ENCODE measurements at places on chromosomes 5 and 9. TPM values are rescaled to one million over a fixed set of nuclear protein-coding genes. Genes with fewer than 3 reads are reported as not detected.

The CDC25C gene
- 3.0 TPM for total RNA-seq

The CER1 gene
- total RNA-seq = not detected

The TSSK1B gene
- 0.28 TPM for total RNA-seq

The PDE6A gene
- total RNA-seq = 0.06 TPM

The CARD9 gene
- total RNA-seq = 15.2 TPM

The PCDHGB3 gene
- total RNA-seq = 7.9 TPM

The SUSD3 gene
- total RNA-seq = 3.8 TPM

The FCN2 gene
- total RNA-seq = not detected

The SPATA31D4 gene
- not detected for total RNA-seq

The TAF11L5 gene
- total RNA-seq = not detected

The CBY3 gene
- total RNA-seq = not detected

The ISL1 gene
- total RNA-seq = 0.51 TPM

The LPAR1 gene
- 47.6 TPM for total RNA-seq

The TLR4 gene
- total RNA-seq = 19.0 TPM

The XRCC4 gene
- total RNA-seq = 6.8 TPM

The IL9 gene
- not detected for total RNA-seq

The HK3 gene
- total RNA-seq = 111 TPM

The C5 gene
- total RNA-seq = 53.2 TPM

The ANKRD18B gene
- total RNA-seq = 2.2 TPM

The DNM1 gene
- total RNA-seq = 8.2 TPM

The DCAF12 gene
- 34.3 TPM for total RNA-seq

The C5orf58 gene
- total RNA-seq = not detected

The SLC6A3 gene
- 0.95 TPM for total RNA-seq

The RGS7BP gene
- total RNA-seq = 2.6 TPM

The MYMK gene
- total RNA-seq = not detected

The SYK gene
- total RNA-seq = 71.6 TPM

The OLFM1 gene
- total RNA-seq = 24.8 TPM

The ARL10 gene
- total RNA-seq = 6.1 TPM

The BTNL3 gene
- not detected for total RNA-seq

The ACSL6 gene
- total RNA-seq = 0.43 TPM

The KIF12 gene
- 4.8 TPM for total RNA-seq

The OBP2B gene
- total RNA-seq = not detected

The SPINK7 gene
- not detected for total RNA-seq

The UBE2D2 gene
- 92.8 TPM for total RNA-seq

The MEGF10 gene
- 0.82 TPM for total RNA-seq

The DOK3 gene
- 15.6 TPM for total RNA-seq

The GPX8 gene
- 18.8 TPM for total RNA-seq

The AGXT2 gene
- not detected for total RNA-seq

The GDA gene
- total RNA-seq = 0.65 TPM

The NMUR2 gene
- 0.28 TPM for total RNA-seq

The TMEM232 gene
- 28.3 TPM for total RNA-seq

The SOHLH1 gene
- total RNA-seq = not detected

The DRD1 gene
- total RNA-seq = 0.83 TPM

The PLCXD3 gene
- total RNA-seq = 0.43 TPM

The KCNMB1 gene
- total RNA-seq = 5.2 TPM

The SYNPO gene
- total RNA-seq = 10.3 TPM

Measured in lung (tissue), 17 donors.